ENCODE measurements at places on chromosomes 3 and 15.
A peak's percentile ranks its signal among the peaks of the same experiment; 100 is the strongest.

DNA sequence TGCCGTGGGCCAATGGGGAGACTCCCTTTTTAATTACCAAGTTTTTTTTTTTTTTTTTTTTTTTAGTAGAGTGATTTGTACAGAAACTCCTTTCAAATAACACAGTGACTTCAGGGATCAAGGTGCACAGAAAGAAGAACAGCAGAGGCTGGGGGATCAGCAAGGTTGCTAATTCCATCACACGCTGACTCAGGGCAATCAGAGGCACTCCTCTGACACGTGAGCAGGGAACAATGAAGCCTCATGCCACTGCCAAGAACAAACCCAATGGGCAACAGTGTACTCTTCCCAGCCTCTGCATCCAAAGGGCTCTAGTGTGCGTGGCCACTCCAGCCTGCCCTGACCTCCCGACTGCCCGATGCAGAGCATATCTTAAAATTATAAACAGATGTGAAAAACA, 186.7 kb upstream of the WNT5A start:
- no peak for DNase-seq

- no peak for DNase-seq
These were observed 9.7 kb downstream of the EPHB1 start for GRCh38 chr3:134804508-134805480.

GRCh38 chr3:58880182-58880581, 169.6 kb downstream of the CFAP20DC start:
- DNase-seq, result no peak

GRCh38 chr3:86995537-86995936, 4.6 kb upstream of the VGLL3 start:
- no peak for DNase-seq

DNA sequence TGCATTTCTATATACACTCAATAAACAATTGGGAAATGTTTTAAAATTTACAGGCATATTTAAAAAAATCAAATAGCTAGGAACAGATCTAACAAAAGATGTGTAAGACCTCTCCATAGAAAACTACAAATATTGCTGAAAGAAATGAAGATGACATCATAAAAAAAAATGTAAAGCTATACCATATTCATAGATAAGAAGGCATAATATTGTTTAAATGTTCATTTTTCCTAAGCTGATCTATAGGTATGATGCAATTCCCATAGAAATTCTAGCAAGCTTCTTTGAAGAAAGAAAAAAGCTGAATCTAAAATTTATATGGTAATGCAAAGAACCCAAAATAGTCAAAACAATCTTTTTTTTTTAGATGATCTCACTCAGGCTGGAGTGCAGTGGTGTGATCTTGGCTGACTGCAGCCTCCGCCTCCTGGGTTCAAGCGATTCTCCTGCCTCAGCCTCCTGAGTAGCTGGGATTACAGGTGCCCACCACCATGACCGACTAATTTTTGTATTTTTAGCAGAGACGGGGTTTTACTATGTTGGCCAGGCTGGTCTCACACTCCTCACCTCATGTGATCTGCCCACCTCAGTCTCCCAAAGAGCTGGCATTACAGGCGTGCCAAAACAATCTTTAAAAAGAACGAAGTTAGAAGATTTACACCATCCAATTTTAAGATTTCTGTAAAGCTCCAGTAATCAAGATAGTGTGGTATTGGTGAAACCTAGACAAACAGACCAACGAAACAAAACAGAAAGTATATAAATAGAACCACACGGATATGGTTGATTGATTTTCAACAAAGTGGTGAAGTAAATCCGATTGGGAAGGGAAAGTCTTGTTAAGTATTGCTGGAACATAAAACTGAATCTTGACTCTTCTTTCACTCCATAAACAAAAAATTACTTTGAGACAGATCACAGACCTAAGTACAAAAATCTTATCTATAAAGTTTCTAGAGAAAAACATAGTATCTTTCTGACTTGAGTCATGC, 6.3 kb upstream of the BHLHE40 start:
- DNase-seq, result no peak

- no peak for DNase-seq
These were observed 98.3 kb downstream of the ANO10 start for GRCh38 chr3:43523454-43524053.

GRCh38 chr15:48975472-48976419, 12.0 kb upstream of the SHC4 start:
- DNase-seq, result peak; percentile 69

DNA sequence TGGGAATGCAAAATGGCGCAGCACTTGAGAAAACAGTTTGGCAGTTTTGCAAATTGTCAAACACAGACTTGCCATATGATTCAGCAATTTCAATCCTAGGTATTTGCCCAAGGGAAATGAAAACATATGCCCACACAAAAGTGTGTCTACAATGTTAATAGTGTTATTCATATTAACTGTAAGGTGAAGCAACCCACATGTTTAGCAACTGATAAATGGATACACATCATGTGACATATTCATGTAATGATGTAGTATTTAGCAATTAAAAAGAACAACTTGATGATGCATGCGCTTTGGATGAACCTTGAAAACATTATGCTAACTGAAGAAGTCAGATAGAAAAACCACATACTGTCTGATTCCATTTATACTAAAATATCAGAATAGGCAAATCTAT, 539.0 kb upstream of the PPP2R3A start:
- no peak for DNase-seq

- DNase-seq, result no peak
These were observed 160.0 kb downstream of the TBL1XR1 start for GRCh38 chr3:177037241-177037640.

DNA sequence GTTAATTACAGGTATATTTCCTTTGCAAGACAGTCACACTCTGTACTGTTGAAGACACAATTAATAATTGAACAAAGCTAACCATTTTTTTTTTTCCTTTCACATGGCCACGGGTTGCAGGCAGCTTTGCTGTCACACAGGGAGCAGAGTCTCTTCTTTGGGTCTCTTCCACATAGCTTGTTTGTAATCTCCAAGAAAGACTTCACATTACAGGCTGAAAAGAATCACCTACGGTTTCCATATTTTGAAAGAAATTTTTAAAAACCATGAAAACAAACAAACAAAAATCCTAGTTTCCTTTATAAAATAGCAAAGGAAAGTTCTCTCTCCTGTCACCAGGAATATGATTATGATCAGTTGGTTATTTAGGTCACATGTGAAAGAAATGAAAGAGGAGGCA, 392.6 kb downstream of the GAP43 start:
- no peak for DNase-seq

- peak; percentile 43 for DNase-seq
These were observed 656 bp downstream of the CD47 start for GRCh38 chr3:108090049-108090700.

GRCh38 chr3:113143353-113143752, 68.0 kb upstream of the BOC start:
- no peak for DNase-seq

DNA sequence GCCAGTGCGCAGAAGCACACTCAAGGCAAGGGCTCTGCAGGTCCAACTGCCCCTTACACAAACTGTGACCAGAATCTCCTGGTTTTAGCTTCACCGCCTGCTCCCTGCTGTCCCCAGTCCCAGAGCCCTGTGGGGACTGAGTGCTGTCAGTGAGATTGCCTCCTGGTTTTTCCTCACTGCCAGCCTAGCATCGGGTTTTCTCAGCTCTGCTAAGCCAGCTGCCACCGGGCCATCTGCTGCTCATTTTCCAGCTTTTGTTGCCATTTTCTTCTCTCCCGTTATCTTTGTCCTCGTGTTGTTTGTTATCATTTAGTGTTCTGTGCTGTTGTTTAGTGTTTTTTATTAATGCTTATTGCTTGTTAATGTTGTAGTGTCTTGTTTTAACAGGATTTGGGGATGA, 79.5 kb upstream of the BLM start:
- DNase-seq, result no peak

DNA sequence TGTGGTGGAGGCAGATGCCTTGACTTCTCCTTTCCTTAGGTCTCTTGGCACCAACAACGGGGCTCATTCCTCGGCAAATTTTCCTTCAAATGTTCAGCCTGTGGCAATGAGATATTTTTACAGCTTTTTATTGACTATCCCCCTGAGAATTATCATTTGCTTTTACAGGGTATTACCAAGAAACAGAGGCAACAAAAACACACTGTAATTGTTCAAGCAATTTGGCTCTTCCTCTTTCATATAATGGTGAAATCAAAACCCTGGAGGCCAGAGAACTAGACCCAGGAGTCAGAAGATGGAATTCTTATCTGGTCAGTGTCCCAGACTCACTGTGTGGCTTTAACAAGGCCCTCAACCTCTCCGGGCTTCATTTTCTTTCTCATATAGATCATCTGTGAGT, 40.1 kb downstream of the TRIM42 start:
- no peak for DNase-seq

DNA sequence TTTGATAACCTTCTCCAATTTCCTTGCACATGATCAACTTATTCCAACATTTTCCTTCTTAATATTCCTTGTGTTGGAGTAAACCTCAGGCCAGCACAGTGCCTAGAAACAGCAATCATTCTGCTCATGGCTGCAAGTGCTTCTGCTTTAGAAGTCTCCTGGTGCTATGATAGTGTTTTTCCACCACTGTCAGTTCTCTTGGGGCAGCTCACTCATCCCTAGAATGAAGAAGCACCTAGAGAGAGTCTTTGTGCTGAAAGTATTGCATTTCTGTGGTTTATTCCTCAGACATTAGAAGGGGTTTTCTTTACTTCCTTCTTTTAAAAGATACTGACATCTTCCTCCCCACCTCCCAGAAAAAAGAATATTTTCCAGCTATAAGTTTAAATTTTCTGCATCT, 183.5 kb downstream of the RYR3 start:
- no peak for DNase-seq

DNA sequence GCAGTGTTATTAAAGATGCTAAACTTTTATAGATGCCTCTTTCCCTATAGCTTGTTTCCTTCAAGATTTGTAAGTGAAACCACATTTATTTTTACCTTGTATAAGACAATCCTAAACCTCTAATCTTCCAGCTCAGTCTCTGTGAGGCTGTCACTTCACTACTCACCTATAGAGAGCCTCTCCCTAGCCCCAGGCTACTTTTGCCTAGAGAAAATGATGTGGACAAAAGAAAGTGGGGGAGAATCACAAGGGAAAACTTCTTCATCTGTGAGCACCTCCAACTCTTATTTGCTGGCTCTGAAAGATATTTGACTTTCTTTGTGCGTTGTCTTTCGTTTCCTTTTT, 74.9 kb upstream of the SCN5A start:
- DNase-seq, result no peak

- no peak for DNase-seq
These were observed 77.6 kb downstream of the CMSS1 start for GRCh38 chr3:99895131-99895696.

- no peak for DNase-seq
These were observed 316.8 kb downstream of the CHST2 start for GRCh38 chr3:143436231-143436930.

DNA sequence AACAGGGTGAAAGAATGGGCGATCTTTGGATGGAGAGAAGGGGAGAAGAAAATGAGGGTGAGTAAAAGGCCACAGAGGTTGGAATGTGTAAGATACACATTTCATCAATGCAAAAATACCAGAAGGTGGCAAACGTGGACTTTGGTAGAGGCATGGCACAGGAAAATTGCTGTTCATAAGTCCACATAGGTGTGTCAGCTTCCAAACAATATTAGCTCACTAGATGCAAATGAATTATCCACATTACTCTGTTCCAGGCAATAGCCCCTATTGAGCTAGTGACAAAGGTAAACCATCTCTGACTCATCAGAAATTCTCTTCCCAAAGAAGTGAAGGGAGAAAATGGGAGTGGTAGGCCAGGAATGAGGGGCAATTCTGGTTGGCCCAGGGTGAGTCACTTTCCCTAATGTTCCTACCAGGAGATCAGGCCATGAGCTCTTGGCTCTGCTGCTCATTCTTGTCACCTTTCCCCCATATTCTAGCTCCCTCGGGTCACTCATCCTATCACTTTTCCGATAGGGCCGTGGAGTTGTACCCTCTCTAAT, 19.9 kb downstream of the ACKR2 start:
- no peak for DNase-seq

DNA sequence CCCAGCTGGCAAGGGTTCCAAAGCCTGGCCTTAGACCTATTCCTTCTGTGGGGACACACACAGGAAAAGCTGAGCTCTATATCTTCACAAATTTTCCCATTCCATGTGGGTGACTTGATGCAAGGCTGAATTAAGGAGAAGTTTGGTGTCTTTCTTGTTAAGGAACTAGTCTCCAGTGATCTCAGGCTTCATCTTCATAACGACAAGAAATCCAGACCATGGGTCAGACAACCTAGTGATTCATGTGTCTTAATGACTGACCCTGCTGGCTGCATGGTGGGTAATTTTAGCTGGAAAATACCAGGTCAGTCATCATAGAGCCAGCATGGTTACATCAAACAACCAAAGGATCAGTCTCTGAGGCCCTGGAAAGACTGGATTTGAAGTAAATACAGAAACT, 112.7 kb upstream of the SLC4A7 start:
- no peak for DNase-seq

- DNase-seq, result no peak
These were observed 131.5 kb downstream of the TRIM42 start for GRCh38 chr3:140809316-140809715.

- no peak for DNase-seq
These were observed 494.7 kb upstream of the NECTIN3 start for GRCh38 chr3:110576960-110577359.

- DNase-seq, result no peak
These were observed 27.0 kb downstream of the C2CD4A start for GRCh38 chr15:62093809-62094208.

DNA sequence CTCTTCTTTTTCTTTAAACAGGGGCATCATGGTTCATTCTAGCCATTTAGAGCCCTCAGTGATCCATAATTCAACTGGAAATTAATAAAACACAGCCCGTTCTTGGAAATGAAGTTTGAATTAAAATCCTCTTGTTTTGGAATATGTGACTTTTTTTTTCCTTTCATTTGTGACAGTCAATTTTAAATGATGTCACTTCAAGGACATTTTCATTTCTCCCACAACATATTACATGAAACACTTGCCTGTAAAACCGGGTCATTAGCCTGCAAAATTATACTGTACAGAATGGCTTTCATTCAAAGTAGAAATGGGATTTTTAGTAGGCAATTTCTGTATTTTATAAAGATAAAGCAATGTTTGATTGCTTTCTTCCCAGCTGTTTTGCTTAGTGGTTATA, 789 bp upstream of the SEMA6D start:
- no peak for DNase-seq

- no peak for DNase-seq
These were observed 3.9 kb upstream of the BNC1 start for GRCh38 chr15:83288381-83288801.

DNA sequence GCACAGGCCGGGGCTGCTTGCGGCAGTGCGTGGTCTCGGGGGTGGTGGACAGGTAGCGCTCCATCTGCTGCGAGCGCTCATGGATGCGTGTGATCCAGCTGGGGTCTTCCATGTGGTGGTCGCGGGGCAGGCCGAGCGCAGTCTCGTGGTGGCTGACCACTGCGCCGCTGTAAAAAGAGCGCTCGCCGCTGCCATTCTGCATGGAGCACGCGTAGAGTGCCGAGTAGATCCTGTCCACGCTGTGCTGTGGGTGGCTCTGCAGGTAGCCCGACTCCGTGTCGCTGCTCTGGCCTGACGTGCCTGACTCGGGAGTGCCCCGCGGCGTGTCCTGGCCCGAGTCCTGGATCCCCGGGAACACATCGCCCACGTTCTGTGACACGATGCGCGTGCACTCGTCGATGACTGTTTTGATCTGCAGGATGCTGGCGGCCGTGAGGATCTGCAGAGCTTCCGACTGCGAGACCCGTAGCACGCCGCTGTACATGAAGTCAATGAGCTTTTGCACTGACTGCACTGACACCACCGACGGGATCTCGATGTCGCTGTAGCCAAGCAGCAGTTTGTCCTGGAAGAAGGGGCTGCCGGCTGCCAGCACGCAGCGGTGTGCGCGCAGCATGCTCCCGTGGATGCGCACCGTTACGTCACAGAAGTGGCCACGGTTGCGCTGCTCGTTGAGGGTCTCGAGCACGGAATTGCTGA, 57.4 kb downstream of the TIGIT start:
- DNase-seq, result no peak
